Activated CD4-positive, CD25-positive, alpha-beta regulatory T cell (primary cell): ENCODE measurements at places on chromosomes 6 and 20.

DNA sequence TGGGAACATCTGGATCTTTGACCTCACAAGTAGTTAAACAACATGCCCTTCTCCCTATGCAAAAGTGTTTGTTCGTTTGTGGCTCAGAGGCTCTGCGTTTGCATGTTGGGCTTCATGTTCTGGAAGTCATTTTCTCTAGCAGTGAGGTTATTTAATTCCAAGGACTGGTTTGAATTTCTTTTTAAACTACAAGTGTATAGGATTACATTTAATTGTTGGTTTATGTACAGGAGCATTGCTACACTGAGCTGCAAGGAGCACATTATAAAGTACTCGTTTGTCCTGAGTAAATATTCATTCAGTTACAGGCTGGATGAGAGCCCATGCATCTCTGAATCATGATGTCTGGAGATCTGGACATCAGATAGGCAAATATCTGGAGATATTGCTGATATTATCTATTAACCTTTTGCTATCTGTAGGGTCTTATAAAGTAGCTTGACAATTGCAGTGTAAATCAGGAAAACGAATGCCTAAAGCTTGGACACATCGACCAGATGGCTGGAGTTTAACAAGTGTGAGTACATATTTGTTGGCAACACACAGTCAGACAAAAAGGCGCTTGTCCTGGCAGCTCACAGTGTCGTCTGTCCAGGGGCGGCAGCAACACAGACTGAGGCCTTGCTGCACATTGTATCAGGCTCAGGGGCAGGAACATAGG is 84.6 kb downstream of the PDE7B start:
- no peak for DNase-seq

- DNase-seq = no peak
Measured at GRCh38 chr6:13593103-13593502, 18.7 kb downstream of the SIRT5 start.

- DNase-seq = no peak
Measured at GRCh38 chr20:4304601-4305000, 289.2 kb upstream of the RNF24 start.

DNA sequence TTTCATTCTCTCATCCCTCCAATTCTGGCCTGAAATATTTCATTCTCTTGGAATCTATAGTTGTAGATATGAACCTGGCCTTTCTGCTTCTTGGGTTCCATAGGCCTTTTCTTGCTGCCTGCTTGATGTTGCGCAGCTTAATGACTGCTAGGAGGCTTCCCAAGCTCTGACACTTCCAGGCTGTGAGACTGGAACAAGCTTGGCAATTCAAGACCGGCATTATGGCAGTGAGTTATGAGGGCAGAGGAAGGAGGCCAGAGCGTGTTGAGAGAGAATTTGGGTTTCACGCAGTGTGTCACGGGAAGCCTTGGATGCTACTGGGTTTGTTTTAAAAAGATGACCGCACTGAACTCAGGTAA is 948 bp upstream of the DNAJC5 start:
- DNase-seq = no peak

GRCh38 chr6:79307321-79308036 is 73.0 kb upstream of the HMGN3 start:
- DNase-seq = no peak

DNA sequence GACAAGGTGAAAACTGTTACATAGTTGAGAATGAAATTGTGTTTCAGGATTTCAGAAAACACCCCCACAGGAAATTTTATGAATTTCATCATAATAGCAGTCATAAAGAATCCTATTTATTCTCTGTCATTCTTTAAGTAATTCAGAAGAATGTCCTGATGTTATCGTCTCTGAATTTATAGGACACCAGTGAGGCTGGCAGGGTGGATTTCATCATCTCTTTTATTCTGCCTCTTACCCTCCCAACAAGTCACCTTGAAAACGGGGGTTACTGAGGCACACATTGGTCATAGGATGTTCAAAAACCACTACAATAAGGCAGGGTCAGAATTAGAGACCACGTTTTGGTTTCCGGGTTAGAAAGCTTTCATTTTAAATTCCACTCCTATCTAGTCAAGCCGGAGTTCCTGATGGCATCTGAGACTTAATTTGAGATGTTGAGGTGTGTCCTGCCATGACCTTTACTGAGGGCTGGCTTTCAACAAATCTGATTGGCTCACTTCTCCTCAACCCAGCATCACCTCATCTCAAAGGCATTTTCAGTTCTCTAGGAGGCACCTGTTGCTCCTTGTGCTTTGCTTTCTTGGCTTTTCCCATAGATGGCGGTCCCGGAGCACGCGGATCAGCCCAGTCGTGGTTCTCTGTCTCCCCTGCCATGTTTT is 230.6 kb upstream of the SUPT3H start:
- no peak for DNase-seq

DNA sequence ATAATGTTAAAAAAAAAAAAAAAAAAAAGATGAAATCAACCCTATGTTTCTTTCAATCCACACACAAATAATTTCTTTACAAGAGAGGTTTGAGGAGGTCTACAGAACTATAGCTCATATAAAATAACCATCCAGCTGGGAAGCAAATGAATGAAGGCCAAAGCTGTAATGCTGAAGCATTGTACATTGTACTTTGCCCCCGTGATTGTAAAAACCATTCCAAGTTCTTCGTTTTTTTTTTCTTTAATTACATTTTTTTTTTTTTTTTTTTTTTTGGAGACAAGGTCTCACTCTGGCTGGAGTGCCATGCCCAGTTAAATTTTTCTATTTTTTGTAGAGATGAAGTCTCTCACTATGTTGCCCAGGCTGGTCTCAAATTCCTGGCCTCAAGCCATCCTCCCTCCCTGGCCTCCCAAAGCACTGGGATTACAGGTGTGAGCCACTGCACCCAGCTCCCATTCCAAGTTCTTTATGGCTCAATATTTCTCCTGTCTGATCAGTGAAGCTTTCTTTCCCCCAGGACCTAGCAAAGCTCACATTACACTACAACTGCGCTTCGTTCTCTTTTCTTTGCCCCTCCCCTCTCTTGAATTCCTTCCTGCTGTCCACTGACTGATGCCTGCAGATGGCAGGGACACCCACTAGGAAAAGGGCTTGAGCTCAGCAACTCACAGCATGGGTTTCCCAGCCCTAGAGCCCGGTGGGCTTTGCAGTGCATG is 53.0 kb upstream of the NOP56 start:
- no peak for DNase-seq

- DNase-seq = no peak
Measured at GRCh38 chr6:5871296-5871695, 135.4 kb downstream of the NRN1 start.

DNA sequence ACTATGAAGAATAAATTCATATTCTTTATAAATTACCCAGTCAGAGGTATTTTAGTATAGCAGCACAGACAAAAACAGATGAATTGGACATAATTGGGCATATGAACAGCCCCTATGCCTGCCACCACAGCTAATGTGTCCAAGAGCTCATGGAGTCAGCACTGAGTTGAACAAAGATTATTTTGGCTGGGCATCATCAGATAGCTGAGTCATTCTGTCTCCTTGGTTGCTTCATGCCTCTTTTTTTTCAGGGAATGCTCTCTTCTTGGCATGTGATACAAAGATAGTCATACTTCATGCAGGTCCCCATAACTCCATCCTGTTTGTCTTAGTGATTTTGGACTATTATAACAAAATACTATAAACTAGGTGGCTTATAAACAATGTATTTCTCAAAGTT is 275.6 kb downstream of the TENT5A start:
- no peak for DNase-seq

- DNase-seq = no peak
Measured at GRCh38 chr6:35096129-35096862, 44.8 kb downstream of the TCP11 start.

DNA sequence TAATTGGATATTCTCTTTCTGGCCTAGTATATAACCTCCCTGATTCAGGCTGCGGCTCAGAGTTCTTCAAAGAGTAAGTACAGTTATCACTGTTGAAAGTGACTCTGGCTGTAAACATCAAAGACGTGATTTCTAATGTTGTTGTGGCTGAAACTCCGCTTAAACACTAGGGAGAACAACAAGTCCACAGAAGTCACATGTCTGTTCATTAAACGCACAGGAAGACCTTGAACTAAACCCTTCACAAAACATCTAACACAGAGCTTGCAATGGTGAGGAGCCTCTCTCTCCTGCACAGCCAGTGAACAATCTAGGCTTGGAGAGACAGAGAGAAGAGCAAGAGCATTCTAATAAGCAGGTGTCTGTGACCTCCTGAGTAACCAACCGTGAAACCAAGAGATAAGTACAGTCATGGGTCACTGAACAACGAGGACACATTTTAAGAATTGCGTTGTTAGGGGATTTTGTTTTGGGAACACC is 249.3 kb downstream of the PRKN start:
- no peak for DNase-seq

GRCh38 chr6:6858533-6858982 is 249.2 kb upstream of the RREB1 start:
- DNase-seq = no peak

- DNase-seq = no peak
Measured at GRCh38 chr6:152943260-152943897, 39.5 kb downstream of the FBXO5 start.

- no peak for DNase-seq
Measured at GRCh38 chr20:9255171-9255570, 186.3 kb downstream of the PLCB4 start.

- DNase-seq = no peak
Measured at GRCh38 chr6:18053078-18053477, 65.6 kb upstream of the KIF13A start.

- DNase-seq = no peak
Measured at GRCh38 chr6:63447134-63447533, 125.1 kb upstream of the LOC128125822 start.

- DNase-seq = no peak
Measured at GRCh38 chr20:49810491-49811190, 2.0 kb upstream of the SLC9A8 start.

DNA sequence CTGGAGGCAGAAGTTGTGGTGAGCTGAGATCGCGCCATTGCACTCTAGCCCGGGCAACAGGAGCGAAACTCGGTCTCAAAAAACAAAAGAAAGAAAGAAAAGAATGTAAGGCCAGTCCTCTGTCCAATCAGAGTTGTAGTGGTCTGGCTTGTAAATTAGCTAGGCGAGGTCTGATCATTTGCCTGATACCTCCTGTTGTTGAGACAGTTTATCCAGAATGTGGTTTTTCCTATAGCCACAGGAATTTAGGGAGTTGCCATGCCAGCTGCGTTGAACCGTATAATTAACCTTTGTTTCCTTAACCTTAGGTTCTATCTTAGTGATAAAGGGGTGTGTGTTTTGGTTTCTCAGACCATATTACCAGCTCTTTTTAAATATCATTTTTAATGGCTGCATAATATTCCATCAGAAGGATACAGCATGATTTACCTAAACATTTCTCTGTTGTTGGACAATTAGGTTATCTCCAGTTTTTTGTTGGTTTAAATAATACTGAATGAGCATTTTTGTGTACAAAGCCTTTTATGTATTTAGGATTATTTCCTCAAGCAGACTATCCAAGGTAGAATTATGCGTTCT is 11.7 kb upstream of the PPARD start:
- no peak for DNase-seq

- no peak for DNase-seq
Measured at GRCh38 chr20:38706509-38706908, 17.8 kb upstream of the SLC32A1 start.

DNA sequence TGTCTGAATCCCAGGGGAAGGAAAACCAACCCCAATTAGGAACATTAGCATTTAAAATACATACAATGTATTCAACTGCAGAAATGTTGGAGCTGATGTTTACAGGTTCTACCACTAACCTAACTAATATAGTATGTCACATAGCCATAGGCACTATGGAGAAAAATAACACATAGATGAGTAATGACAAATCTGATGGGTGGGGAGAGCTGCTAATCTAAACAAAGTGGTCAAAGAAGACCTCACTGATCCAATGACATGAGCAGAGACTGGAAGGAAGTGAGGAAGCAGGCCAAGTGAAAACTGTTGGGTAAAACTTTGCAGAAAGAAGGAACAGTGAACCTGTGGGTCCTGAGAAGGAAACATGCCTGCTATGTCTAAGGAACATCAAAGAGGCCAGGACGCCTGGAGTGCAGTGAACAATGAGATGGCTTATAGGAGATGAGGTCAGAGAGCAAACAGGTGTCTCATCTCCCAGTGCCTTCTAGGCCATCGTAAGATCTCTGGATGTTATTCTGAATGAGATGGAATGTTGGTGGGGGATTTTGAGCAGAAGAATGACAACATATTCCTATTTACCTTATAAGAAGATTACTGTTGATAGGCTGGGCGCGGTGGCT is 135.7 kb downstream of the ALDH8A1 start:
- no peak for DNase-seq

DNA sequence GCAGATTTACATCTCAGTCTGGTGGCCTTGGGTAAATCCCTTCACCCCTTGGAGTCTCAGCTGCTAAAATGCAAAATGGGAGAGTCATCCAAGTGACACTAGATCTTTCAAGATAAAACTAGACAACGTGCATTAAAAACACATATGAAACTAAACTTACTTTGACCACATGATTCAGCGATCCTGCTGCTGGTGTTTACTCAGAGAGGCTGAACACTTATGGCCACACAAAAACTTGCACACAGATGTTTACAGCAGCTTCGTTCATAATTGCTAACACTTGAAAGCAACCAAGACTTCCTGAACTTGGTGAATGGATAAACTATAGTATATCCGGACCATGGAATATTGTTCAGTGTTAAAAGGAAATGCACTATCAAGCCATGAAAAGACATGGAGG is 55.3 kb upstream of the GPR6 start:
- no peak for DNase-seq

GRCh38 chr6:21000331-21000801 is 466.1 kb downstream of the CDKAL1 start:
- no peak for DNase-seq

- DNase-seq = no peak
Measured at GRCh38 chr20:59614714-59615113, 10.4 kb downstream of the PHACTR3 start.

GRCh38 chr6:24974182-24975171 is 38.7 kb upstream of the RIPOR2 start:
- no peak for DNase-seq

DNA sequence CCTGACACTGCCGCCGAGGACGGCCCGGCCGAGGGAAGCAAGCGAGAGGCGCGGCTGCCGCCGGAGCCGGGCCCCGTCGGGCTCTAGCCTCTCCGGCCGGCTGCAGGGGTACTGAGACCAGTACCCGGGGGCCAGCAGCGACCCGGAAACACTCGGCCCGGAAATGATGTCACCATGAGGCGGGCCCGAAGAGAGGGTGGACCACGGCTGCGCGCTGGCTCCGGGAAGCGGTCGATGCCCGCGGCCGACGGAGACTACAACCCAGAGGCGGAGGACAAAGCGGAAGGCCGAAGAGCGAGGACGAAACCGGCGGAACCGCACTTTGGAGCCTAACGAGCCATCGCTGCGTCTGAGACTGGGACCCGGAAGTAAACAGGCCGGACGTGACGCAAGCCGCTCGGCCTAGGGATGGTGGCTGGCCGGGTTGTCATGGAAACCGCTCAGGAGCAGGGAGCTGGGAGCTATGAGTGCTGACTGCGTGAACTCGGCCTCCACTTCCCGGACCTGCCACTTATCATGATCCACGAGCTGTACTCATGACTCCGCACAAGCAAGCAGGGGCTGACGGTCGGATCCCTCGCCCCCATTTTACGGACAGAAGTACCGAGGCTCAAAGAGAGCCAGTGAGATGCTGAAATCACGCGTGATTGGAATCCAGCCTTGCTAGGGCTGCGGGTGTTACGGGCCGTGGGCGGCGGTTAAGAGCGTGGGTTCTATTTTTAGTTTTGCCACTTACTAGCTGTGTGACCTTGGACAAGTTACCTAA is at the start of gene SPATA2:
Gene SPATA2, minus strand, starts transcription at position 150 of the 766 bp plus-strand sequence. CDS start 7,039 bp downstream, outside the sequence.
- peak; percentile 78 for DNase-seq
